GM23338 (cell line): ENCODE measurements at places on chromosomes 16 and 17. TPM values are rescaled to one million over a fixed set of nuclear protein-coding genes. Genes with fewer than 3 reads are reported as not detected.

The SMTNL2 gene
- 1.7 and 4.3 TPM in 2 replicates for total RNA-seq

The MTSS2 gene
- 16.5 and 19.6 TPM in 2 replicates for total RNA-seq

The RRAD gene
- total RNA-seq, result not detected in 2 replicates

The MFSD6L gene
- 1.9 and 2.8 TPM in 2 replicates for total RNA-seq

The OR1F1 gene
- total RNA-seq, result 0.38 TPM in 1 of 2 replicates, not detected in the other

The CCL5 gene
- not detected in 2 replicates for total RNA-seq

The CCL2 gene
- 1.5 and 4.9 TPM in 2 replicates for total RNA-seq

The AFMID gene
- total RNA-seq, result 43.0 and 47.5 TPM in 2 replicates

The CFAP52 gene
- not detected in 2 replicates for total RNA-seq

The TP53TG3B gene
- not detected in 2 replicates for total RNA-seq

The PHOSPHO1 gene
- 2.2 and 2.4 TPM in 2 replicates for total RNA-seq

The TEKT5 gene
- total RNA-seq, result 0.19 and 0.52 TPM in 2 replicates

The CX3CL1 gene
- total RNA-seq, result 0.16 and 2.8 TPM in 2 replicates

The RBBP6 gene
- total RNA-seq, result 72.7 and 88.9 TPM in 2 replicates

The ODAD4 gene
- total RNA-seq, result 0.12 and 1.8 TPM in 2 replicates

The POLR3E gene
- total RNA-seq, result 109 and 141 TPM in 2 replicates

The ITGA2B gene
- 9.6 and 13.3 TPM in 2 replicates for total RNA-seq
